GM23248 (cell line): ENCODE measurements at places on chromosomes 3 and 15. TPM values are rescaled to one million over a fixed set of nuclear protein-coding genes. Genes with fewer than 3 reads are reported as not detected.

DNA sequence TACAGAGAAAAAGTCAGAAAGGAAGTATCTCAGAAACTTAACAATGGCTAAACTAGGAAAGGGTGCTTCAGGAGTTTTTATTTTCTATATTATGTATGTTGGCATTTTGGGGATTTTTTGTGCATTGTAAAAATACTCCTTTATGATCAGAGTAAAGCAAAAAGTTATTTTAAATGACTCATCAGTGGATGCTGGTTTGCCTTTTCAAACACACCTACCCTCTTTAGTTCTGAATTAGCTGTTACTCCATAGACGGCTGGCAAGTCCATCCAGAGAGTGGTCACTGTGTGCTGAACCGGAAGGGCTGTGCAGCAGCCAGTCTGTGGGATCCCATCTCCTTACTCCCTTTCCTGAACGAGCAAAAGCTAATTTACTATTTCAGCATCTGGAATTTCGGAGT, 942 bp downstream of the CCR9 start:
- DNase-seq = no peak

GRCh38 chr3:127815641-127816605, 6.4 kb downstream of the MGLL start:
- no peak for DNase-seq

DNA sequence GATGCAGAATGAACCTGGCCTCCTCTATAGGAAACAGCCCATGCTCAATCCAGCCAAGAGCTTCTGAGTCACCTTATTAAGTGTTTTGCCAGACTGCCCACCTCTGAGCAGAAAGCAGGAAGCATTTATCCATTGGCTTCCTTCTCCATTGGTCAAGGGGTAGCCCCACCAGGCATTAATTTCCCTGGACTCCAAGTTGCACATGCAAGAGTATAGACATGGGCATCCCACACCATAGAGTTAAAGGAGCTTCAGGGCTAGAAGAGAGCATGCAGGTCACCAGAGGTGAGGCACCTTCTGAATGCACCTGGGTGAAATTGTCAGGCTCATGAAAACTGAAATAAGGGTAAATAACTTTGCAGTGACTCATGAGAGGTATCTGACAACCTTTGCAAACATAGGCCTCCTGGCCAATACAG, 230.8 kb upstream of the STAC start:
- no peak for DNase-seq

- DNase-seq = no peak
Observed at GRCh38 chr15:98674336-98674735, 26.0 kb downstream of the IGF1R start.

GXYLT2 gene
- 10.0 and 13.2 TPM in 2 replicates for total RNA-seq

SACM1L gene
- total RNA-seq = 33.9 and 41.7 TPM in 2 replicates

FLNB gene
- 186 and 199 TPM in 2 replicates for total RNA-seq

NPHP3 gene
- total RNA-seq = 27.2 and 29.5 TPM in 2 replicates

ANKRD63 gene
- not detected in 2 replicates for total RNA-seq
